Stimulated activated CD8-positive, alpha-beta memory T cell treated with anti-CD3 and anti-CD28 coated beads, Interleukin-2, amount 100 ng/mL, for 48 hours (primary cell): ENCODE measurements at places on chromosomes 12 and 14.

DNA sequence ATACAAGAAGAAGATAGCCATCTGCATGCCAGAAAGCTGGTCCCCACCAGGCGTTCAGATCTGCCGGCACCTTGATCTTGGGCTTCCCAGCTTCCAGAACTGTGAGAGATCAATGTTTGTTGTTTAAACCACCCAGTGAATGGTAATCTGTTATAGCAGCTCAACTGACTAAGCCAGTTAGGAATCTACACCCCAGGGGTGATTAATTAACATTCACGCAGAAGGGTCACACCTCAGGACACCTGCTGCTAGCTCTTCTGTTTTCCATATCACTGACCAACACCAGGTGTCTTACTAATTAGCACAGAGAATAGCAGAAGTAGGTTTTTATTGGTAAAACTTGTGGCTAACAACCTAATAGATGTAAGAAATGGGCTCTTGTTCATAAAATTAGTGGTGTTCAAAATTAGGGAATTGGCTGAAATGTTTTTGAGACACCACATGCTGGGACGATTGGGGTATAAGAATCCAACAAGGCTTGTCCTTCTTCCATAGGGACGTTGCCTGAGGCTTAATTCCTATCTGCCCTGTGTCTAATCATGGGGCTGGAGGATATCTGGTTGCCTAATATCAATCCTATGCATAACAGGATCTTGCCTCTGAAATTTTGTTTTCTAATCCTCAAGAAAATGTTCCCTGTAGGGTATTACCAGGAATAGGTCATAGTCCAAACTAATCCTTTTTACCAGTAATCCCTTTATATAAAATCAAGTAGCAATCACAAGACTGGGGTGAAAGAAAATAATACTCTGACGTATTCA lies 42.0 kb upstream of the CHST11 start:
- DNase-seq = no peak

DNA sequence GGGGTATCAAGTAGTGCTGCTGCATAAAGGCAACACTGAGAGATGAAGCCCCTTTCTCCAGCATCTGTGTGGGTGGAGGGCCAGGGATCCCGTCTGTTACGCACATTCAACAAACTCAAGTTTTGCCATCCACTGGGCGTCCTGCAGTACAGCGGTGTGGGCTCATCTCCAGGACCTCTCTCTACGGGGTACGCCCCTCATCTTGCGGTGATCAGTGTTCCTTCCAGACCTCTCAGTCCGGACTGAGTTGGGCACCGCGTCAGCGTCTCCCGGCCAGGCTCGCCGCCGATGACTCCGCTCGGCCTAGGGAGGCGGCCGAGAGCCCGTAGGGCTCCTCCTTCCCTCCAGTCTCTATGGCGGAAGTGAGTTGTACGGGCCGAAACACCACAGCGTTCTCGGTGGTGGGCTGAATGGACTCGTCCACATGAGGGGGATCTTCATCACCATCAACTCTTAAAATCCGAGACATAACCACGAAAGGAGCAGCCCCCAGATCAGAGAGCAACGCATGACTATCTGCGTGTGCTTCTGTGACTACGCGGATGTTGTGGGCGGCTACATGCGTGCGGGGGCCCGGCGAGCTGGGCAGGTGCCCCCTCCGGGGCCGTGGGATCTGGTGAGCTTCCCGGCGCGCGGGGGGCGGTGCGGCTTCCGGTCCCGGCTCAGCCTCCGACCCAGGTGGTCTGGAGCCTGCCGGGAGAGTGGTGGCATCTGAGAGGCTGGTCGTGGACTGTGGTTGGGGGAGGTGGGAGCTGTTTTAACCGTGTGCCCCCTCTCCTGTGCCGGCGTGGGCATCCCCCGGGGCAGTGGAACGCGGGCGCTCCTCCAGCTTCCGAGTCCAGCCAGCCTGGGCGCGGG lies at the start of gene ATG101:
ATG101 (plus strand) TSS at position 652 of the 858 bp plus-strand sequence. CDS start 3,673 bp downstream, outside the sequence.
- DNase-seq = peak; percentile 75

DNA sequence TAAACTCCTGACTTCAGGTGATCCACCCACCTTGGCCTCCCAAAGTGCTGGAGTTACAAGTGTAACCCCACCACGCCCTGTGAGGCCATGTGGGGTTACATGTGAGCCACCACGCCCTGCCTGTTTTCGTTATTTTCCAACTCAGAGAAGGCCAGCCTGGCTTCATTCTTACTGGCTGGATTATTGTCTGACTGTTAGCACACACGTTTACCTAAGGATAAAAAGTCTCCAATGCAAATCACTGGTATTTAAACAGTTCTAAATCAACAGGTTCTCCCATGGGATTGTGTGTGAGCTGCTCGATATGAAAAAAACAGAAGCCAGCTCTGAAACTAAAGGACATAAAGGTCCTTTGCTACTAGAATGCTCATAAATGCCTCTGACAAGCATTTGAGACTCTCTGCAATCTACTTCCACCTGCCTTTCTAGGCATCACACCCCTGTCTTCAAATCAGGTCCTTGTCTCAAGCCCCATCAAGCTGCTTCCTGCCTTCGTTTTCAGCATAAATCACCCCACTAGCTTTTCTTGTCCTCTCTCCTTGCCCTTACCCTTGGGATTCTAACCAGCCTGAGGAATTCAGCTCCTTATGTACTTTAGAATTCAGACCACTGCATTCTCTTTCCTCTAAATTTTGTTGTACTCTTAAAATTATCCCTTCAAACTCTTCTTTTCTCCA lies 265.0 kb downstream of the DUSP6 start:
- DNase-seq = no peak

DNA sequence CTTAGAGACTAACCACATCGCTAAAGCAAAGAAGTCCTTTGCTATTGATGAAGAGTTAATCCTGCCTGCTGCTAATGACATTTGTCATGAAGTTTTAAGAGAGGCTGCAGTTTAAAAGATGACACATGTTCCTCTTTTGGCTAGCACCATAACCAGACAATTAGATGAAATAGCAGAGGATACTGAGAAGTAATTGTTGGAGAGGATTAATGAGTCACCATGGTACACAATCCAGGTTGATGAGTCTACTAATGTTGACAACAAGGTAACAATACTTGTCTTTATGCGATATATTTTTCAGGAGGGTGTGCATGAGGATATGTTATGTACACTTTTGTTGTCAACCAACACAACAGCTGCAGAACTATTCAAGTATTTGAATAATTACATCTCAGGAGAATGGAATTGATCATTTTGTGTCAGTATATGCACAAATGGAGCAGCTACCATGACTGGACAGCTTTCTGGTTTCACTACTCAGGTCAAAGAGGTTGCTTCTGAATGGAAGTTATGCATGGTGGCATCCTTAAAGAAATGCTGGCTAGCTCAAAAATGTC lies 56.7 kb downstream of the LRRIQ1 start:
- no peak for DNase-seq

GRCh38 chr12:47604221-47604873 lies 101.5 kb downstream of the RPAP3 start:
- DNase-seq = no peak

- peak; percentile 58 for DNase-seq
Measured at GRCh38 chr12:118061011-118061872, at the start of gene WSB2. WSB2 (minus strand) TSS chr12:118061179; CDS start chr12:118061048, 131 bp downstream.
